CD4-positive, alpha-beta T cell treated with Interleukin-15 for 4 hours (primary cell): ENCODE measurements at places on chromosomes 2 and 18.

GRCh38 chr2:218478544-218478943 lies 59.6 kb downstream of the VIL1 start:
- no peak for DNase-seq

GRCh38 chr2:180933332-180933731 lies 47.1 kb upstream of the UBE2E3 start:
- DNase-seq: no peak

GRCh38 chr2:26471766-26472706 lies 5.9 kb downstream of the OTOF start:
- DNase-seq: no peak

DNA sequence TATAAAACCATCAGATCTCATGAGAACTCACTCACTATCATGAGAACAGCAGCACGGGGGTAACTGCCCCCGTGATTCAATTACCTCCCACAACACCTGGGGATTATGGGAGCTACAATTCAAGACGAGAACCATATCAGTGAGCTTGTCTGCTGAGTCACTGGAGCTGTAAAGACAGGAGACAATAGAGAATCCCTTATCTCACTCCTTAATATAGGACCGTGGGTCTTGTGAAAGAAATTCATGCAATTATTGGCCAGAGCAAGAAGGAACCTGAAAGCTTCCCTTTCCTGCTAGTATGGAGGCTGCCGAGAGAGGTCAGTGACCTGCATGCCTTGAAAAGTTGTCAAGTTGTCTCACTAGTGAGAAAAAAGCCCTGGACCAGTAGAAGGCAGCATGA lies 9.5 kb upstream of the TNFAIP6 start:
- DNase-seq: no peak

DNA sequence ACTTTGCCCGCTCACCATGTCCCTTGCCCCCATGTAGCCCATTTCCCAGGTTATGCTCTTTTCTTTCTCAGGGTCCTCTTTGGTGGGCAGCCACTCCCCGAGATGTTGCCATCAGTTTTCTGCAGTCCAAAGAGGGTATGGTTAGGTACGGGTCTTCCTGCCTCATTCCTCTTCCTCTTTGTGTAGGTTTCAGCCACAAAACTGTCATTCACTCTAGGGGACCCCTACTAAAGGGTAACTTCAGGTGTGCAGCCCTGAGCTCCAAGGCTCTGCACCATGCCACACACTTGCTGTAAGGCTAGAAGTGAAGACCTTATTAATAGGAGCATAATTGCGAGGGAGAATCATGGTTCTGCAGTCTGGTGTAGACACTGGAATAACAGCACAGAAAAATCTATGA lies 99.8 kb upstream of the ZNF397 start:
- DNase-seq: no peak

DNA sequence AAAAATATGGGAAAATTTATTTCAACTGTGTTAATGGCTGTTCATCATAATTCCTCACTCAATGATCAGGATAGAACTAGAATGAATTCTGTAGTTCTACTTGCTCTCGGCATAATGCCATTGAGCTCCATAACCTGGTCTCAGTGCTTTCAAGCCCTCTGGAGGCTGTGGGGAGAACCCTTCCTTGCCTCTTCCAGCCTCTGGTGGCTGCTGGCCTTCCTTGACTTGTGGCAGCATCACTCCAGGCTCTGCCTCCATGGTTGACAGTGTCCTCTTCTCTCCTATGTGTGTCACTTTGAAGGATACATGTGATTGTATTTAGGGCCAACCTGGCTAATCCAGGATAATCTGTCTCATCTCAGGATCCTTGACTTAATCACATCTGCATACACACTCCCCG lies 26.9 kb upstream of the CABYR start:
- DNase-seq: no peak

DNA sequence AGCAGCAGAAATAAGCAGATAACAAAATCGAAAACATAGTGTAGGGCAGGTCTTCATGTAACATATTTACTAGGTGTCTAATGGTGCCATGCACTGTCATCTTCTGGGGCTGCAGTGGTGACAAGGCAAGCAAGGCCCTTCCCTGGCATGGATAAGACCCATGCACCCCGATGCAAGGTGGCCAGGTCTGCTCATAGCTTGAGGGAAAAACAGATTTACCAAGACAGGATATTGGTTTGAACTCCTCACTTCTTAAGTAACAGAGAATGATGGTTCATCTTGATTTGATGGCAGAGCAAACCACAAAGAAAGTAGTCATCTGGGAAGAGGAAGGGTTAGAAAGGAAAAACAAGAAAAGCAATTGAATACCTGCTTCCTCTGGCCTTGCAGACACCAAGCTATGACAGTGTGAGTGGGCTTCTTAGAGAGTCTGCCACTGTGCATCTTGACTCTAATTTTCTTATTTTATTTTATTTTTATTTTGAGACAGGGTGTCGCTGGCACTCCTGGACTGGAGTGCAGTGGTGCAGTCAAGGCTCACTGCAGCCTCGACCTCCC lies 35.8 kb upstream of the EML6 start:
- DNase-seq: no peak

GRCh38 chr2:172177996-172178395 lies 75.3 kb upstream of the DLX2 start:
- no peak for DNase-seq

GRCh38 chr2:198036029-198036879 lies 231.9 kb downstream of the PLCL1 start:
- no peak for DNase-seq

- DNase-seq: no peak
These were observed 552.9 kb downstream of the FBXO15 start for GRCh38 chr18:73594749-73595148.

- no peak for DNase-seq
These were observed 1067.4 kb upstream of the DDX18 start for GRCh38 chr2:116747103-116747502.

- no peak for DNase-seq
These were observed 12.4 kb upstream of the IL1RN start for GRCh38 chr2:113114996-113115395.

DNA sequence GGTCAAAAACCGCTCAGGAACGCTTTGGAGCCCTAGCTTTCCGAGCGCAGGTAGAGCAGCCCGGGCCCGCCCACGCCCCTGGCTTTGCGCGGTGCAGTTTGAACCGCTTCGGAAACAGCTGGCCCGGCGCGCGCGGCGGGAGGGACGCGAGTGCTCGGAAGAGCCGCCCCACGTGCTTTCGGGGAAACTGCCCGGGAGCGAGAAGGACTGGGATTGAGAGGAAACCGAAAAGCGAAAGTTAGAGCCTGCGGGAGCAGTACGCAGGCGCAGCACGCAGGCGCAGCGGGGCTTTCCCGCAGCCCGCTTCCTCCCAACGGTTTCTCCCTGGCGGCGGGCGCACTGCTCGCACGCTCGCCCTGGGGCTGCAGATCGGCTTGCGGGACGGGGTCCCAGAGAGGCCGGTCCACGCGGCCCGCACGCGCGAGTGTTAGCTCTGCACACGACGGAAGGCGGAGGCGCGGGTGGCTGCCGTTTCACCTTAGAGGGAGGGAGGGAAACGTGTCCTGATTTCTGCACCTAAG lies 6.3 kb upstream of the STAT1 start:
- DNase-seq: peak; percentile 95

DNA sequence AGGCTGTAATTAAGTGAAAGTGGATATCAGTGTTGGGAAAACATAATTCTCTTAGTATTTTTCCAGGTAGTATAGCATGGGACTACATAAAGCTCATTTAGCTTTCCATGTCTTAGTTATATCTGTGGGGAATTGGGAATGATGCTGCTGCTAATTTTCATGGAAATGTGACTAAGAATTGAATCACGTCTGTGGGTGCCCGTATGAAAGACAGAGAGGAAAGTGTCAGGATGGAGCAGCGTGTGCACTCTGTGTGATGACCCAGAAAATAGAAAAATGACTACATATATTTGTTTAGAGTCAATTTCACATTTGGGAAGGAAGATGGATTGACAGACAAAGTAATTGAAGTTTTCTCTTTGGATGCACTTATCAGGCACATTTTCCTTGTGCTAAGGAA lies 212.1 kb downstream of the PTPRM start:
- DNase-seq: no peak
